Activated T-helper 9 cell treated with anti-CD3 and anti-CD28 coated beads, Interleukin-2, amount 50 U/mL, for 16 hours (primary cell): ENCODE measurements at places on chromosomes 11 and 22.

- DNase-seq = no peak
These were observed 110.1 kb upstream of the TTC12 start for GRCh38 chr11:113204280-113204679.

- DNase-seq = no peak
These were observed 358.9 kb downstream of the CADM1 start for GRCh38 chr11:115145324-115145723.

- no peak for DNase-seq
These were observed 132.1 kb upstream of the LDLRAD3 start for GRCh38 chr11:35811783-35812182.

DNA sequence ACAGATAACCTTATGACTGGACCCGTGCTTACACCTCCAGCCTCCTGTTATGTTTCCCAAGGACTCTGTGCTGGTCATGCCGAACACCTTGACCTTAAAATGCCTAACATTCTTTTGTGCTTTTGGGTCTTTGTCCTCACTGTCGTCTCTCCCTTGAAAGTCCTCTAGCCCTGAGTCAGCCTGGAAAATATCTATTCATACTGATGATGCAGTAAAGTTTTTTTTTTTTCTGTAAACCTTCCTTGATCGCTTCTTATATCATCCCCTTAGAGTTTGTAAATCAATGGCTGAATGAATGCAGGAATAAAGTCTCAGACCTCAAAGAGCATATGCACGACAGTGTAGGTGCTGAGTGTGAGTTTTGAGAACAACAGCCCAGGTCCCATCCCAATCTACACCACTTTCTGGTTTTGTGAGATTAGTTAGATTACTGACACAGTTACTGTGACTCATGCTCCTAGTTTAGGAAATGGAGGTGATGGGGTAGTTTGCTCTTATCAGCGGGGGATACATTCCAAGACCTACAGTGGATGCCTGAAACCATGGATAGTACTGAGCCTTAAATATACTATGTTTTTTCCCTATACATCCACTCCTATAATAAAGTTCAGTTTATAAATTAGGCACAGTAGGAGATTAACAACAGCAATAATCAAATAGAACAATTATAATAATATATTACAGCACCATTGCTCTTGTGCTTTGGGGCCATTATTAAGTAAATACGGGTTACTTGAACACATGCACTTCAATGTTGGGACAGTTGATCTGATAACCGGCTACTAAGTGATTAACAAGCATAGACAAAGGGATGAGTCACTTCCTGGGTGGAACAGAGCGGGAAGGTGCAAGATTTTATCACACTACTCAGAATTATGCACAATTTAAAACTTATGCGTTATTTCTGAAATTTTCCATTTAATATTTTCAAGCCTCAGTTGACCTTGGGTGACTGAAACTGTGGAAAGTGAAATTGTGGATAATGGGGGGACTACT, 8.6 kb downstream of the TCN1 start:
- DNase-seq = no peak

- no peak for DNase-seq
These were observed 91.1 kb upstream of the LMO1 start for GRCh38 chr11:8354622-8355415.

GRCh38 chr22:40853961-40854360, 2.5 kb downstream of the ST13 start:
- DNase-seq = no peak

GRCh38 chr11:121540627-121541026, 87.9 kb upstream of the SORL1-AS1 start:
- DNase-seq = no peak

DNA sequence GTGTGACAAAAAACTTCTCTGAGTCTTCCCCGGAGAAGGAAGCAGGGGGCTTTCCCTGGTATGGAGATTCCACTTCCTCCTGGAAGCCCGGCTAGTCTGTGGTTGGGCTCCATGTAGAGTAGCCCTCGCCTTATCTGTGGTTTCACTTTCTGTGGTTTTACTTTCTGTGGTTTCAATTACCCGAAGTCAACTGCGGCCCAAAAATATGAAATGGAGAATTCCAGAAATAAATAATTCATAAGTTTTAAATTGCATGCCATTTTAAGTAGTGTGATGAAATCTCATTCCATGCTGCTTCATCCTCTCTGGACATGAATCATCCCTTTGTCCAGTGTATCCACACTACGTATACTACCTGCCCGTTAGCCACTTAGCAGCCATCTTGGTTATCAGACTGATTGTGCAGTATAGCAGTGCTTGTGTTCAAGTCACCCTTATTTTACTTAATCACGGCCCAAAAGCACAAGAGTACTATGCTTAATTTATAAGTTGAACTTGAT, 275.0 kb upstream of the SESN3 start:
- DNase-seq = no peak

GRCh38 chr22:33869946-33870345, 50.3 kb downstream of the LARGE1 start:
- DNase-seq = no peak

- DNase-seq = no peak
These were observed 50.7 kb downstream of the NAV2 start for GRCh38 chr11:19763330-19763729.

- no peak for DNase-seq
These were observed 39.7 kb upstream of the POU2AF2 start for GRCh38 chr11:111205632-111206385.

GRCh38 chr22:32490279-32490678, 15.7 kb downstream of the FBXO7 start:
- no peak for DNase-seq

- no peak for DNase-seq
These were observed 58.8 kb downstream of the FZD4 start for GRCh38 chr11:86896441-86896841.

DNA sequence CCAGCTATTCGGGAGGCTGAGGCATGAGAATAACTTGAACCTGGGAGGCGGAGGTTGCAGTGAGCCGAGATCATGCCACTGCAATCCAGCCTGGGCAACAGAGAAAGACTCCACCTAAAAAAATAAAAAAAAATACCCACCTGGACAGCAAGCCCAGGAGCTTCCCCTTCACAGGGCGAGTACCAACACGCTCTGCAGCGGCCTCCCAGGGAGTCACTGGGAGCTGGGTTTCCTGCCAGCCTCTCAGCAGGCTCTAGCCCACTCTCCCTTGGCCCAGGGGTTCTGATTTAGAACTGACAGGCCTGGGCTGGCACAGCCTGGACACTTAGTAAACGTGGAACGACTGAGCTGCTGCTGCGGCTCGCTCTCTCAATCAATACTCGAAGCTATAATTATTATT, 2.0 kb upstream of the CABP7 start:
- DNase-seq = no peak

GRCh38 chr22:38299770-38300102, 17.5 kb downstream of the CSNK1E start:
- no peak for DNase-seq

DNA sequence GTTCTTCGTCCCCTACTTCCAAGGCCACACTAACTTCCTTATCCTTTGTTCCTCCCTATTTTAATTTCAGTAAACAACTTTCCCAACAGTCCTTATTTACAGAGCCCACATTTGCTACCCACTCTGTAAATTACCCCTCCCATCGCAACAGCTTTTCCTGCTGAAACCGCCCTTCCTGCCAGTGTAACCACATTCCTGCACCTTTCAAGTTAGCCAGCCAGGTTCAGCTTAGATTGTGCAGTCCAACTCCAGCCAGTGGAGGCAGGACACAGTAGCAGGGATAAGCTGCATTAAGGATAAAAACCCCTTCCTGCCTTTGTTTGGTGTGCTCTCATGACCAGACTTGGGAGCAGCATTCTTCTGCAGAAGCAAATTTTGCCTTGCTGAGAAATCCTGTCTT, 768.3 kb upstream of the ARHGAP42 start:
- no peak for DNase-seq

DNA sequence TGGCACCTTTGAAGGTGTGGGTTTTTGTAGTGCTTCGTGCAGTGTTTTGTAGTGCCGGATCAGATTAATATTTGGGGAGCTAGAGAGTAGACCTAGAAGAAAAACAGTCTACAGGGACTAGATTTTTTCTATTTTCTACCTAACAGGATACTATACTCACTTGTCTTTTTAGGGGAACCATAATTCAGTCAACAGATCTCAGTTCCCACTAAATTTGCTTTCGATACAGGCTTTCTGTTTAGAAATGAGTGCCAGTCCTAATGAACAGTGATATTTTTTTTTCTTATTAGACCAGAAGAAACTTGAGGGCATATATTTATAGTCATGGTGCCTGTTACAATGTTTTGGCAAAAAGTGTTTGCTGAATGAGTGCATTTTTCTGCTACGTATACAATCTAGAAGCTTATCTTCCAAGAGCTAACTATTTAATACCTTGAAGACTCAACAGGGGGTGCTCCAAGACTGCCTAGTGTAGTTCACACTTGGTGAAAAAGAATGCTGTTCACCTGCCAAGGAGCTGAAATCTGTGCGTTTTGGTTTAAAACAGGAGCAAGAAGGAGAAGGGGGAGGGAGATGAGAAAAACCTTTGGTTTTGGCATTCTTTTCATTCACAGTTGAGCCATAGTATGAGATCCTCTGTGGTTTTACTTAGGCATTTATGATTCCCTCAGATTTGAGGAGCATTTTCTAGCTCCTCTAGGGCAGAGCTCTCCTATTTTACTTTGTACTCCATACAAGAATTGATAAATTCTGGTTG, 44.9 kb upstream of the VSTM5 start:
- no peak for DNase-seq

DNA sequence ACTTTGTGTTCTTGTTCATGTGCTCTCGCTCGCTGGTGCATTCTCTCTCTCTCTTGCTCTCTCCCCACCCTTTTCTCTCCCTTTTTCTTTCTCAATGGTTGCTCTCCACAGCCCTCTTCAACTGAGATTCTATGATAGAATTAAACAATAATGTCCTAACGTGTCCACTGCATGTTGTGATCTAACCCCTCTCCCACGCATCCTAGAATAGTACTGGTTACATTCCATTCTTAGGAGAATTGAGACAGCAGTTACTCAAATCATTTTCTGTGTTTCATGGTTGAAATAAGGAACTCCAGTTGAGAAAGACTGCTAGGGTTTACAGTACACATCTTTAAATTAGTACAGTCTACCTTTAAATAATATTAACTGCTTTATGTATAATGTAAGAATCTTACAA, 318.1 kb upstream of the PITPNB start:
- no peak for DNase-seq

DNA sequence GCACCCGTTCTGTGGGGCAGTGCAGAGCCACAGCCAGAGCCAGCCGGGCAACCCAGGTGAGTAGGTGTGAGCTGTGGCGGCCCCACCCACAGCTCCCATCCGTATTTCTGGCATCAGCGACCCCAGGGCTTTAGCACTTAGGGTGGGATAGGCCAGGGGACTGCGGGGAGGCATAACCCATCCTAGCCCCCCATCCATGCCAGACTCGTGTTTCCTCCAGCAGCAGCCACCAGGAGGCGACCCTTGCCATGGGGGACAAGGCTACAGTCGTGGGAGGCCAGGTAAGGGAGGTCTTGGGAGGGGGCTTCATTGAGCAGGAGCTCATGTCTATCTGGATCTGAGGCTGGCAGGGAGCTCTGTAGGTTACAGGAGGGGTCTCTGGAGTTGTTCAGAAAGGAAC, 873 bp downstream of the OTOG start:
- no peak for DNase-seq

DNA sequence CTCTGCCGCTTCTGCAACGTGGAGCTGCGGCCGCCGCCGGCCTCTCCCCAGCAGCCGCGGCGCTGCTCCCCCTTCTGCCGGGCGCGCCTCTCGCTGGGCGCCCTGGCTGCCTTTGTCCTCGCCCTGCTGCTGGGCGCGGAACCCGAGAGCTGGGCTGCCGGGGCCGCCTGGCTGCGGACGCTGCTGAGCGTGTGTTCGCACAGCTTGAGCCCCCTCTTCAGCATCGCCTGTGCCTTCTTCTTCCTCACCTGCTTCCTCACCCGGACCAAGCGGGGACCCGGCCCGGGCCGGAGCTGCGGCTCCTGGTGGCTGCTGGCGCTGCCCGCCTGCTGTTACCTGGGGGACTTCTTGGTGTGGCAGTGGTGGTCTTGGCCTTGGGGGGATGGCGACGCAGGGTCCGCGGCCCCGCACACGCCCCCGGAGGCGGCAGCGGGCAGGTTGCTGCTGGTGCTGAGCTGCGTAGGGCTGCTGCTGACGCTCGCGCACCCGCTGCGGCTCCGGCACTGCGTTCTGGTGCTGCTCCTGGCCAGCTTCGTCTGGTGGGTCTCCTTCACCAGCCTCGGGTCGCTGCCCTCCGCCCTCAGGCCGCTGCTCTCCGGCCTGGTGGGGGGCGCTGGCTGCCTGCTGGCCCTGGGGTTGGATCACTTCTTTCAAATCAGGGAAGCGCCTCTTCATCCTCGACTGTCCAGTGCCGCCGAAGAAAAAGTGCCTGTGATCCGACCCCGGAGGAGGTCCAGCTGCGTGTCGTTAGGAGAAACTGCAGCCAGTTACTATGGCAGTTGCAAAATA, 816 bp downstream of the PDE3B start:
- DNase-seq = peak; percentile 21

DNA sequence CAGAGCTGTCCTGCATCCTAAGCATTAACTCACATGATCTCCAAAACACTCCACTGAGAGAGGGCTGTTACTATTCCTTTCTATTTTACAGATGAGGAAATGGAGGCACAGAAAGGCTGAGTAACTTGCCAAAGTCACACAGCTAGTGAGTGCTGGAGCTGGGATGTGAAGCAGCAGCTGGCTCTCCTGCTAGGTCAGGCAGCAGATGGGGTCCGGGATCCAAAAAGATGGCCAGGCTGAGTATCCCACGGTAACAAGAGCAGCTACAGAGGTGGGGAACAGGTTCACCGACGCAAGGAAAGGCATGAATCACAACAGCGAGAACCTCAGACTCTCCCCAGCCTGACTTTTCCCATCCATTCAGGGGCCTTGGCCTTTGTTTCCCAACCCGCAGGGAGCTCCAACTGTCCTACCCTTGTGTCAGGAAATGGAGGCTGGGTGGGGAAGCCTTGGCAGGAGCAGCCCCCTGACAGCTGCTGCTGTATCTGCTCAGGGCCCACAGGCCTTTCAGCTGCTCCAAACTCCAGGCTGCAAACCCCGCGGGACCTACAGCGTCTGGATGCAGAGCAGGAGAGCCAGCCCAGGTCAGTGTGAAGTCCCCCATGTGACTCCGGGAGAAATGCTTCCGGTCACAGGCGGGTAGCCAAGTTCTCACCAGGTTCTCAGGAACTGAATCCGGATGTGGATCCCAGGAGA, 29.5 kb downstream of the DKK3 start:
- DNase-seq = no peak

GRCh38 chr22:40116496-40117200, 61.1 kb upstream of the TNRC6B start:
- DNase-seq = no peak

DNA sequence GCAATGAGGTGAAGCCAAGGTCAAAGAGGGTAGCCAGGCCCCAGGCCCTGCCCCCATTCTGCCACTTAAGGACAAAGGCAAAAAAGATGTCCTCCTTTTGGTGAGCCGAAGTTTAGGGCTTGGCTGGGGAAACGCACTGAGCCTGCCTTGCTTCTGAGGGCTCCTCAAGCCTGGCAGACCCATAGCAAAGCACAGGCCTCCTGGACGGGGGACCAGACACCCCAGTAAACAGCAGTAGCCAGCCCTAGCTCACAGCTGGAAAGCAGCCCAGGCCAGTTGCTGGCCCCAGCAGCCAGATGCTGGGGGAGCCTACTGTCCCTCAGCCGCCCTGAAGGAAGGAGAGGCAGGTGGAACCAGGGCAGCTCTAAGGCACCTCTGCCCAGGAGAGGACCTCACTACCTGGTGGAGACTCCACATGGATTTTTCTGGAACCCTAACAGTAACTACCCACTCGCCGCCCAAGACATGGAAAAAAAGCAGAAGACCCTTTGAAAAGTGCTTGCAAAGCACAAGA, 3.8 kb upstream of the PYGM start:
- DNase-seq = no peak
